ENCODE measurements at places on chromosomes 2 and 18. TPM values are rescaled to one million over a fixed set of nuclear protein-coding genes. Genes with fewer than 3 reads are reported as not detected.

Gene KLHL30
- 8.0 TPM for total RNA-seq

Gene CYS1
- total RNA-seq, result 47.6 TPM

Gene GALNT1
- total RNA-seq, result 34.5 TPM

Gene NIF3L1
- 21.1 TPM for total RNA-seq

Gene CIB4
- not detected for total RNA-seq

Gene BUB1
- 0.80 TPM for total RNA-seq

Gene CCDC74A
- total RNA-seq, result 4.2 TPM

Gene SLC5A7
- 3.0 TPM for total RNA-seq

GRCh38 chr2:28717339-28717758, 34.3 kb upstream of the PPP1CB start:
- DNase-seq, result peak; percentile 92

DNA sequence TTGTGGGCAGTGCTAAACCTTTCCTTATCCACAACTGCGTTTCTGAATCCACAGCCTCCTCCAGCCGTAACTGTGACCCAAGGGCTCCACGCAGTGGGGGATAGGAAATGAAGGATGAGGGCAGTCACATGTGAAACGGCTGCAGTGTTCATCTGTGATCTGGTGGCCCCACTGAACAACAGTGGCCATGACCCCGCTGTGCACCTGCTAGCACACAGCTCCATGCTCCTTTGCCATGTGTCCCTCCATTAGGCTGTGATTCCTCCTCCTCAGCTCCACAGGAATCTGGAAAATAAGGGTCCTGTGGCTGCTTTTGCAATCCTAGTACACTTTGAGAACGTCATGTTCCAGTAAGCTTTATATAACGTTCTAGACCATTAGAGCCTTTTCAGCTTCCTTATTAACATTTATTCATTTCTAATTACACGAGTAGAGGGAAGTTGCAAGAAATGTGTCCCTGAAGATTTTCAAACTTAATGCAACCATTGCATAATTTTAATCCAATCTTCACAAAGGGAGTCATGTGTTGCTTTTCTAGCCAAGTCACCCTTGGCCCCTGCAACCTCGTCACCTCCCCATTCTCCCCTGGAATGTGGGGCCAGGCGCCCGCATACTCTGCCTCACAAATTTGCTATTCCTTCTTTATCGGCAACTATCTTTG, 7.1 kb upstream of the NAPG start:
- DNase-seq, result no peak

DNA sequence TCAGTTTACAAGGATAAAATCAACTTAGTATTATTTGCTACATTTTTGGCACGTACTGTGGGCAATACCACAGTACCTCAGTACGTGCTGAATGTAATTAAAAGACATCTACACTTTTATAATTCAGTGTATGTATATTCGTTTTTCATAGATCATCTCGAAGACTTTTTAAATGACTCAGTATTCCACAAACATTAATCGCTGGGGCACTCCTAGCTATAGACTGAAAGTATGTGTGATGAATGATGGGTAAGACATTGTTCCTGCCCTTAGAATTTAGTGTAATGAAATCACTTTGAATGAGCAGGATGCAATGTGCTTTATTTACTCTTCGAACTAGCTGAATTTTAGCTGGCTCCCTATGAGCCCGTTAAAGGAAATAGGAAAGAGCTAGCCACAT, 245.6 kb upstream of the RASGRP3 start:
- DNase-seq, result no peak

GRCh38 chr2:31735716-31736115, 155.0 kb upstream of the SRD5A2 start:
- DNase-seq, result no peak

DNA sequence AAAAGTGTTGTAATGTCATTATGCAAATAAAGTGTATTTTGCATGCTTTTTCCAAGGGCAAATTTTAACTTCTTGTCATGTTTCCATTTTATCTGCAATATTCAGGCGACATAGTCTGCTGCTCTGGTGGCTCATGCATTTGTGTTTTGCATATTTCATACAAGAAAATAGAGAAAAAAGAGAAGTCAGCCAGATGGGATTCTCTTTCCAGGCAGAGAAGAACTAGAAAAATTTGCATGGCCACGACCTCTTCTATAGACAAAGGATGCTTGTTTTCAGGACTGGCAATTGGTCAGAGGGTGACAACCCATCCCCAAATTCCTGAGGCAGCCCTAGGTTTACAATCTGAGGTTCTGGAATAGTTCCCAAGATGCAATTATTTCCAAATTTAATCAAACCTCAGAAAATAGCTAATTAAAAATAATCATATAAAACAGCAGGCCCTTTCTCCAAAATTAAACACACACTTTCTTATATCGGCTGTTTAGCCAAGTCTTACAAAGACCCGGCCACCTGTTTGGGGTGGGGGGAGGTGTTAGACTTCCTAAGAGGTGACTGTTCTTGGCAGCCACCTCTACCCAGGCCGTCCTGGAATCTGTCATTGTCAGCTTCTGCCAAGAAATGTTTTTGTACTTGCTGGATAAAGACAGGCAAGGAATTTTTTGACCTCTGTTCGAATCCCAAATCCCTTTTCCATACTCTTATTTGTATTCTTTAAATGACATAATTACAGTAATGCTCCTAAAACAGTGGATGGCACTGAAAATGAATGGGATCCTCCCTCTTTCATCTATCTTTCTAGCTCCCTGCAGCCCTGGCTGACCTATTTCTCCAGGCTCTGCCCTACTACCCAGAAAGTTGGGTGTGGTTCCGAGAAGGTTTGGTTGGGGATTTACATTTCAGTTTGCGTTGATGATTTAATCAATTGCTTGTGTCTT, 20.8 kb upstream of the SOS1 start:
- DNase-seq, result no peak

DNA sequence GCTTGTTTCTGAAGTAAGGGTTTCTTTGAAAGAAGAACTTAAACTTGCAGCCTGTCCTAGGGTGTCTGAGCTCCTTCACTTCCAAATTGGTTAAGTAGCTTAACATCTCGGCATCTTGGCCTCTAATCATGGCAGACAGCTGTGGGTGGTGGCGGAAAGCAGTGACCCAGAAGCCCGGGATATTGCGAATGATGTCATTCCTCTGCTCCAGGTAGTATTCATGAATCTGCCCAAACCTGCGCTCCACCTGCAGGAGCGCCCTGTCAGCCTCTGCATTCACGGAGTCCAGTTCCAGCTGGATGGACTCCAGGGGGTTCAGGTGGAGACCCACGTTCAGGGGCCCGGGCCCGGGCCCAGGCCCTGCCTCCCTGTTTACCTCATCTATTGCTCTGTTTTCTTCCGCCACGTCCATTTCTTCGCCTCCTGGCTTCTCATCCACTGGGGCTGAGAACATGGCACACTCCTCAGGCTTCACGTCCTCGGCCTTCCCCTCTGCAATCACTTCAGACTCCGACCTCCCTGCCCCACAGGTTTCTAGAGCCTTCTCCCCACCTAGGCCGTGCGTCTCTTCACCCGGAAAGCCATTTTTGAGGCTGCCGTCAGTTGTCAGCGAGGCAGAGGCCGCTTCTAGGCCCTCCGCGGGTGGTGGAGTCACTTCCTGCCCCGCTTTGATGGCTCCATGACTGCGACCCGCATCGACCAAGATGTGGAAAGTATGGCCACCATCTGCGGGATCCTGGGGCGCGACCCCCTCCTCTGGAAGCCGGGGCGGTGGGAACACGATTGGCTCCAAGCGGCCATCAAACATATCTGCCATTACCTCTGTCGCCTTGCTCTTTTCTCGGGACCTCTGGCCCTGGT, 569 bp downstream of the TSPYL6 start:
- DNase-seq, result no peak

GRCh38 chr18:54888933-54889332, 60.7 kb downstream of the RAB27B start:
- no peak for DNase-seq

DNA sequence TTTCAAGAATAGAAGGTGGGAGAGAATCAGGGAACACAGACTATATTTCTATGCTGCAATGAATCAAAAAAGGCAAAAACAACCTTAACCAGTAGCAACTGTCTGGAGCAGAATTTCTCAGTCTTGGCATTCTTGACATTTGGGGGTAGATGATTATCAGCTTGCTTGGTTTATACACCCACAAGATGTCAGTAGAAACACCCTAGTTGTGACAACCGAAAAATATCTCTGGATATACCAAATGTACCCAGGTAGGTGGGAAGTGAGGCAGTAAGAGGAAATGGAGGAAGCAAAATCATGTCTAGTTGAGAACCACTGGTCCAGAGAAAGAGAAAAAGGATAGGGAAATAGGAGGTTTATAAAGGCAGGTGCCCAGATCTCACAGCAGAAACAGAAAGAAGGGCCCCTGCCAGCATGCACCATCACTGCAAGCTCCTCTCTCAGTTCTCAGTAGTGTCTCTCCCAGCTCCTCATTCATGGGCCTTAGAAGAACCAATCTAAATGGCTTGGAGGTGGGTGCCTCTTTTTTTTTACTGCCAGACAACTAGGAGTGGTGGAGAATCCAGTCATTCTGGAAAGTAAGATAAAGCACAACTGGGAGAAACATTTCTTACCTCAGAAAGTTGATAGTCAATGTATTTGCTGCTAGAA, 50.4 kb downstream of the MBD2 start:
- DNase-seq, result no peak

DNA sequence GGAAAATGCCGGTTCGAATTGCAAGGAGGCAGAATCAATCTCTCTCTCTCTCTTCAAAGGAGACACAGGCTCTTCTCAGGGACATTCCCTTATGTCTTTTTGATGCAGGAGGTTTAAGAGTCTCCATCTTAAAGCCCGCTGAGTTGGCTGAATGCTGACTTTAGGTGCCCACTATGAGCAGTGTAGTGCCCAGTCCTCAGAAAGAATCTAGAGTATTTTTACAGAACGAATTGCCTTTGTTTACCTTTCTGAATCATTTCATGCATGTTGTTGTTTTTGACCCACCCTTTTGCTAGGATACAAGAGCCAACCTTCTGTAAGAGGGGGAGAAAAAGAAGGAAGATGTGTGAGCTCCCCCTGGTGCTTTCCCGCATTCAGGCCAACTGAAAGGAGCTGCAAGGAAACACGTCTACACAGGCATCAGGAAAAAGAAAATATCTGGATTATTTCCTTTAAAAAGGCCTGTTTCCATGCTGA, 193.5 kb upstream of the TCF4 start:
- DNase-seq, result no peak

- no peak for DNase-seq
Measured at GRCh38 chr2:155485141-155485842, 786.8 kb downstream of the KCNJ3 start.

DNA sequence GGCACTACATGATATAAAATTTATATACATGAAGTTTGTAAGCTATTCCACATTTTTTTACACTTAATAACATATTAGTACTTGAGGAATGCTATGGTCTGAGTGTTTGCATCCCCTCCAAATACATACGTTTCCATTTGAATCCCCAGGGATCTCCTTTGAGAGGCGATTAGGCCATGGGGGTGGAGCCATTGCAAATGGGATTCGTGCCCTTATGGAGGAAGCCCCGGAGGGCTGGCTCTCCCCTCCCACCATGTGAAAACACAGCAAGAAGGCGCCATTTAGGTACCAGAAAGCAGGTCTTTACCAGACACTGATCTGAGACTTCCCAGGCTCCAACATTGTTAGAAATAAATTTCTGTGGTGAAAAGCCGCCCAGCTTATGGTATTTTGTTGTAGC, 20.8 kb upstream of the MBP start:
- no peak for DNase-seq

Data from esophagus muscularis mucosa (tissue), 4 donors.